IPS-NIHi11 (cell line): ENCODE measurements at places on chromosomes 1 and 21.

DNA sequence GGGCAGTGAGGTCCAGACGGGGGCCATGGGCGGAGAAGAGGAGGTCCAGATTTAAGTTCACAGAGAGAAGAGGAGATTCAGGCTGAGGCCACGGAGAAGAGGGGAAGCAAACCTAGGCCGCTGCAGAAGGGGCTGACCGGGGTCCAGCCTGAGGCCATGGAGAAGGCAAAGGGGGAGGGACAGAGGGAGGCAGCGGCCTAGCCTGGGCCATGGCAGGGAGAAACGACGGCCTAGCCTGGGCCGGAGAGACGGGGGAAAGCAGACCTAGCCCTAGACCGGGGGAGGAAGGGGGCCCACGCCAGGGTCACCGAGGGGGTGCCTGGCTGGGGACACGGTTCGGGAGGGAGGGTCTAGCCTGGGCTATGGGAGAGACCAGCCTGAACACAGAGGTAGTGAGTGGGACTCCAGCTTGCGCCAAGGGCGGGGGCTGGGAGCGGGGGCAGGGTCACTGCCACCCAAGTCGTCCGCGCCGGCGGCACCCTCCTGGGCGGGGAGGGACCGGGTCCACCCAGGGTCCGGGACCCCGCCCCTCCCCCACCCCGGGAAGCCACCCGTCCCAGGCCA lies 459 bp downstream of the CAPZB start:
- peak; percentile 52 for DNase-seq

DNA sequence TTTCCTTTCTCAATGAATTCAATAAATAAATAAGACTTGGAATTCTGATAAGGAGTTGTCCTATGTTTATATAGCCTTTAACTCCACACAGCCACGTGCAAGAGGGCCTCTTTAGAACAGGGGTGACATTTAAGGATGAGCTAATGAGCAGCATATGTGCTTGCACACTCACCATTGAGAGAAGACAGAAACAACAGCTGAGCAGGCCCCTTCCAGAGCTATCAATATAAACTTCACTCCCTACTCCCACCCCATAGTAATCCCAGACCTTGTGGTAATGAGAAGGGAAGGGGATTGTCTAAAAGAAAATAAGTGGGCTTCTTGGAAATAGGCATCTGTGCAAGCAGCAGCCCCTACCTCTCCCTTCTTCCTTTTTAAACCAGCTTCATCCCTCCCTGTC lies 176.0 kb downstream of the SEC16B start:
- DNase-seq, result no peak

DNA sequence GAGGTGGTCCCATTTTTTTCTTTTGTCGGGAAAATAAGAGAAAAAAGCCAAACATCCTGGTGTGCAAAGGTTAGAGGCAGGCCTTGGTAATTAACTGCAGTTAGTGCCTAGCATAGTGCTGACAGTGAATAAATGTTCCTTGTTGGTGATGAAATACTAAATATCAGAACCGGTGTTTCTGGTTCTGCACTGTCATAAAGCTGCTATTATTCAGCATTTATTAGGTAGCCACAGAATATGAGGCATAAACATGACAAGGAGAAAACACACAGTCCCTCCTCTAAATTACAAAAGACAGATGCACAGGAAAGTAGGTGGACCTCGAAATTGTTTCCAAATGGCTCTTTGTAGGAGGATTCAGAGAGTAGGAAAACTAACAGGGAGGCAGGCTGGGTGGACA lies 122.0 kb upstream of the ADGRL2 start:
- no peak for DNase-seq

DNA sequence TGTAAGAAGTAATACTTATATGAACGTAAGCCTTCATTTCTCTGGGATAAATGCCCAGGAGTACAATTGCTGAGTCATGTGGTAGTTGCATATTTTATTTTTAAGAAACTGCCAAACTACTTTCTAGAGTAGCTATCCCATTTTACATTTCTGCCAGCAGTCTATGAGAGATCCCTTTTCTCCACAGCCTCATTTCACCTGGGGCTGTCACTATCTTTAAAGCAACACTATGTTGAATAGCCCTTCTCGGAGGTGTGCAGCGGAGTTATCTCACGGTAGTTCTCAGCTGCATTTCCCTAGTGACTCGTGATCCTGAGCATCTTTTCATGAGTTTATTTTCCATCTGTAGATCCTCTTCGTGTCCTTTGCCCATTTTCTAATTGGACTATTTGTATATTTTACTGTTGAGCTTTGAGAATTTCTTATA lies 93.4 kb downstream of the ADARB1 start:
- no peak for DNase-seq

DNA sequence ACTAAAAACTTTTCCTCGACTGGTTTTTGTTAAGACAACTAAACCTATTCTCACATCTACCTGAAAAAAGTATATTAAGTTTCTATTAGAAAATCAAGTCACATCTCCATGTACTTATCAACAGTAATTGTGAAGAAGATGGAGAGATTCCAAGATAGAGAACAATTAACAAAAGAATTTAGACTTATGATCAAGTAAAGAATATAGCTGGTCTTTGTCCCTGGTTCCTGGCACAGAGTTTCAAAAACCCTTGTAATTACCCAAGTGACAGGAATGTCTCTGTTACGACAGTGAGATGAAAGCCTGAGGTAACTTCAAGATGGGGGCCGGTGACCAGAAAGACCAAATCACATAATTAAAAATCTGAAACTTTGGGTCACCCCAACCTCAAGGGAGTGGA lies 91.6 kb downstream of the ASH1L start:
- DNase-seq, result no peak

DNA sequence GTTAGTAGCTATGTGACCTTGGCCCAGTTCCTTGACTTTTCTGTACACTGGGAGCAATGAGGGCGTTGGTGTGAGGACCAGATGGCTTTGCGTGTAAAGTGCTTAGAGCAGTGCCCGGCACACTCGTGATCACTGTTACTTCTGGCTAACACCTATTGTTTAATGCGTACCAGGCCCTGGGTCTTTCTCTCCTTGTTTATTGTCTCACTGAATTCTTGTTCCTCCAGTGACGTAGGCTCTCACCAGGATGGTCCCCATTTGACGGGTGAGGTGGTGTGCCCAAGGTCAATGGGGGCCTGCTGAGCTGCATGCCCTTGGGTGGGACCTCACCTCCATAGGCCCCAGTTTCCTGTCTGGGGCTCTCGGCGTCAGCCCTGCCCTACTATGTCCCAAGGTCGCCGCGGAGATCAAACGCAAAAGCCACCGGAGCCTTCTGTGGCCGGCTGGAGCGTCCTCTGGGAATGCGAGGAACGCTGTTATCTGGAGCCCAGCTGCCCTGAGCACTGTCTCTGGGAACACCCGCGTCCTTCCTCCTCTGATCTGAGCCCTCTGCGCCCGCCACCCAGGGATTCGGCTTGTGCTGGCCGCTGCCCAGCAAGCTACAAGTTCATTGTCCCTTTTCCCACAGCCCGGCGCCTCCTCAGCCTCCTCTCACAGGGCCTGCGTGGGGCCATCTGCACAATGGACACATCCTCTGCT lies 28.9 kb downstream of the ALPL start:
- no peak for DNase-seq

- no peak for DNase-seq
These were observed 5.8 kb downstream of the TTC13 start for GRCh38 chr1:230972855-230973271.

GRCh38 chr21:43812139-43812821 lies 22.9 kb downstream of the RRP1 start:
- DNase-seq, result no peak

DNA sequence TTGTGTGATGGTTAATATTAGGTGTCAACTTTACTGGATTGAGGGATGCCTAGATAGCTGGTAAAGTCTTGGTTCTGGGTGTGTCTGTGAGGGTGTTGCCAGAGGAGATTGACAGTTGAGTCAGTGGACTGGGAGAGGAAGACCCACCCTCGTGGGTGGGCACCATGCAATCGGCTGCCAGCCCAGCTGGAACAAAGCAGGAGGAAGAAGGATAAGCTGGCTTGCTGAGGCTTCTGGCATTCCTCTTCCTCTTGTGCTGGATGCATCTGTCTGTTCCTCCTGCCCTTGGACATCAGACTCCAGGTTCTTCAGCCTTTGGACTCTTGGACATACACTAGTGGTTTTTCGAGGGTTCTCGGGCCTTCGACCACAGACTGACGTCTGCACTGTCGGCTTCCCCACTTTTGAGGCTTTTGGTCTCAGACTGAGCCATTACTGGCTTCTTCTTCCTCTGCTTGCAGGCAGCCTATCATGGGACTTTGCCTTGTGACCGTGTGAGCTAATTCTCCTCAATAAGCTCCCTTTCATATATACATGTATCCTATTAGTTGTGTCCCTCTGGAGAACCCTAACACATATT lies 184.3 kb upstream of the LMO4 start:
- DNase-seq, result no peak

DNA sequence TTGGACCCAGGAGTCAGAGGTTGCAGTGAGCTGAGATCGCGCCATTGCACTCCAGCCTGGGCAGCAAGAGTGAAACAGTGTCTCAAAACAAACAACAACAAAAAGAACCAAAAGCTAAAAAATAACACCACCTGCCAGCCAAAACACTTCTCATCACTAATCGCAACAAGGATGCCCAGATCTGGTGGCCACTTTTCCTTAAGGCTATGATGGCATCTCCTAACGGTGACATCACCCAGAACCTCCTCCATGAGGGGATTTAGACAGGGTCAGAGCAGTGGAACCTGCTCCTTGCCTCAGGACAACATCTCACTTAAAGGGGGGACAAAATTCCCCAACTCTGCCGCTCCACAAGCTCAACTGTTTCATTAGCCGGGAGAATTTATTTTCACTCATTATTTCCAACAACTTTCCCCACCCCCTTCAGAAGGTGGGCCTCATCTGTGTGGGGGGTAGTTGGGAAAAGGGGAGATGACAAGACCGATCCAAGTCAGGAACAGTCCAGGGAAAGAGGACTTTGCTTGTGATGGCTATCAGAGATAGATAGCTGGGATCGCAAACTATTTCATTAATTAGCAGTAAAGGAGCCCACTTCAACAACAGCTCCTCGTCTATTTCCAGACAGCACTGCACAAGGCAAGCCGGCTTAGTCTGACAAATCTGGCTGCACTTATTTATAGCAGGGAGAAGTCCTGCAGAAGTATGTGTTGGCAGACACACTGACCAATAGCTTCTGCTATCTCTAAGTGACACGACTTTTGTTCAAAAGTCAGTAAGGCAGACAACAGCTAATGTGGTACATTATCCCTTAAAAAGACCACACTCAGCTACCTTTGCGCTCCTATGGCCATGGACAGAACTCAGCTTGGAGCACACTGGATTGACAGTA lies 2.6 kb downstream of the PABPC4 start:
- no peak for DNase-seq

- DNase-seq, result no peak
These were observed 286.5 kb downstream of the NPHP4 start for GRCh38 chr1:5705751-5706150.

GRCh38 chr1:156347331-156347730 lies 9.0 kb downstream of the TSACC start:
- DNase-seq, result no peak

DNA sequence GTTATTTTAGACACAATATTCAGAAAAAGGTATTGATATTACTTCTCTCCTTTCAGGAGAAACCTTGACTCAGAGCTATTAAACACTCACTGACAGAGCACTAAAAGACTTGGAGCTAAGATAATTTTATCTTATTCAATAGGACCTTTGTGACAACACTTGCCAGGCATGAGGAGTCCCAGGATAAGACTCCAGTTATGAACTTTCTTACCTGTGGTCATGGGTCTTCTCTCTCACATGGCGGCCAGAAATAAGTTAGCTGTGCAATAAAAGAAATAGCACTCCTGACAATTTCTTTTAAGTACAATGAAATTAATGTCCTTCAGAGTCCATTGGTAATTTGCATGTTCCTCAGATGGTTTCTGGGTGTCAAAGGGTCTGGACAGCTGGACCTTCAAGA lies 382.1 kb downstream of the BRINP3 start:
- no peak for DNase-seq

- no peak for DNase-seq
These were observed 30.8 kb downstream of the ELAVL4 start for GRCh38 chr1:50139339-50140181.

- no peak for DNase-seq
These were observed 93.9 kb downstream of the TBX19 start for GRCh38 chr1:168374566-168374965.

DNA sequence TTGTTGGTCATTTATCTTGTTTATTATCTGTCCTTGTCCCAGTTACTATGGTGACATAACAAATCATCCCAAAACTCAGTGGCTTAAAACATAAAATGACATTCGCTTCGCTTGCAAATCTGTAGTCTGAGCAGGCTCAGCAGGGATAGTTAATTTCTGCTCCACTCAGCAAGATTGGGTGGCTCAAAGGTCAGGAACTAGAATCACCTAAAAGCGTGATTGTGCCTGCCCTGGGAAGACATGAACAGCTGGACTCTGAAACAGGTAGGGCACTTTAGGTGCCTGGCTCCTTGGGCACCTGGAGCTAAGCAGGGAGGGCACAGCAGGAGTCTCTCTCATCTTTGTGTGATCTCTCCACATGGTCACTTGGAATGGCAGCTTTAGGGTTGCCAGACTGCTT lies 14.7 kb upstream of the TRAF3IP3 start:
- DNase-seq, result no peak

GRCh38 chr21:43609501-43610340 lies 49.6 kb downstream of the HSF2BP start:
- DNase-seq, result peak; percentile 39

- DNase-seq, result no peak
These were observed 182.3 kb downstream of the KCTD3 start for GRCh38 chr1:215749414-215749813.

DNA sequence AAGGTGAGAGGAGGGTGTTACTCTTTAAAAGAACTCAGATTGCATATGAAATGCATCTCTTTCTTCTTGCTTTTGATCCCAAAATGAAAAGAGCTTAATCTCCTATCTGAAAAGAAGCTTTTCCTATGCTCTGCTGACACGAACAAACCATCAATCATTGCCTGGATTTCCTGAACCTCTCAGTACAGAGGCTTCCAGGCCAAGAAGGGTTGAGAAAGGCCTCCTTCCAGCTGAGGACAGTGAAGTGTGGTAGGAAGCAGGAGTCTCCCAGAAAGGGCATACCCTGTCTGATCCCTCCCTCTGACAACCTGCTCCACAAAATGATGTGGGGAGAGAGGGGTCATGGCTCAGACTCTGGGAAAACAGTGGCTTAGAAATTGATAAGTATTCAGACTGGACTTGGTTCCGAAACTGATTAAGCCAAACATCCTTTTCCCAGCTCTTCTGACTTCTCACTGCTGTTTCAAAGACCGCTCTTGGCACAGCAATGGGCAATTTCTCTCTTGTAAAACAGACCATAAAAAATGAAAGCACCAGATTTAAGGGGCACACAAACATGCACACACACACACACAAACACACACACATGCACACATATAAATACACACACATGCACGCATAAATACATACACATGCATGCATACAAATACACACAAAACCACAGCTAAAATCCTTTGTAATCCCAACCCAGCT lies 310.3 kb downstream of the SIPA1L2 start:
- no peak for DNase-seq
